Myocyte (in vitro differentiated cells): ENCODE measurements at places on chromosomes 4 and X. TPM values are rescaled to one million over a fixed set of nuclear protein-coding genes. Genes with fewer than 3 reads are reported as not detected.

The FGFR3 gene
- total RNA-seq, result 0.10 TPM in 1 of 2 replicates, not detected in the other

The CHST7 gene
- 11.8 and 13.8 TPM in 2 replicates for total RNA-seq

The SRD5A3 gene
- 6.8 and 11.6 TPM in 2 replicates for total RNA-seq

The ITGB1BP2 gene
- total RNA-seq, result 109 and 135 TPM in 2 replicates

The TMPRSS11D gene
- total RNA-seq, result not detected in 2 replicates

The ATP2B3 gene
- total RNA-seq, result 0.40 and 0.57 TPM in 2 replicates

The TRO gene
- 66.2 and 78.0 TPM in 2 replicates for total RNA-seq

The EIF2S3 gene
- total RNA-seq, result 155 and 161 TPM in 2 replicates

The ASB12 gene
- 0.83 TPM in 1 of 2 replicates, not detected in the other for total RNA-seq

The PLS3 gene
- 60.8 and 65.4 TPM in 2 replicates for total RNA-seq

The C4orf36 gene
- 0.21 TPM in 1 of 2 replicates, not detected in the other for total RNA-seq

The RNF113A gene
- total RNA-seq, result 16.1 and 18.0 TPM in 2 replicates
